Foreskin keratinocyte (primary cell): ENCODE measurements at places on chromosomes 4 and X.

DNA sequence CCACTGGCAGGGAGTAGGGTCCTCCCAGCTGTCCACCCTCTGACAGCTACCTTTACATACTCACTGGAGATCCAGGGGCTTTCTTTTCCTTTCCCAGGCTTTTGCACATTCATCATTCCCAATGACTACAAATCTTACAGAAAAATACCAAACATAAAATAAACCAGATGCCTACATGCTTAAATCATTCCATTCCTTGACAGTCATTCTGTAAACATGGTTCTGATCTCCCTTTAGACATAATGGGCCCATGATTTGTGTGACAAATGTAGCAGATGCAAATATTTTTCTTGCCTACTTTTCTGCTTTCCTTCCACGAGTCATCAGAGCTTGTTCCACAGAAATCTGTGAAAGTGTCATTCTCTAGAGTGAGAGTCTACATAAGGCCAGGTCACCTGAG lies 207.0 kb downstream of the IDS start:
- DNase-seq = no peak

DNA sequence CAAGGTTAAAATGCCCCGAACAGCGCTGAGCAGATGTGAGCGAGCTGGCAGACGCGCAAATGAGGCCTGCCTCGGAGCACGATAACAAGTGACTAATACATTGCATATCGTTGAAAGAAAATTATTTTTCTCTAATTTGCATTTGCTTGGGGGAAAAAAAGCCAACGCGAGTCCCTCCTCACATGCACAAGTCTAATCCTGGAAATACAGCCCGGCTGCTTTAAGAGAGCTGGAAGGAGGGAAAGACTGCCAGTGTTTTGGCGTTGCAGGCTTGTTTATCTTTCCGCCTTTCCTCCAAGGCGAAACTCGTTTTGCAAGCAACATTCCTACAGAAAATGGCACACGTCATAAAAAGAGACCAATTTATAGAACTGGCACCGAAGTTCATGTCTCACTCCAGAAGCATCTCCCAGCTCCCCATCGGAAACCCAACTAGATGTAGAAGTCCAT lies 12.6 kb downstream of the BCOR start:
- no peak for DNase-seq

GRCh38 chr4:184471881-184472613 lies 2.3 kb downstream of the IRF2 start:
- peak; percentile 47 for DNase-seq

GRCh38 chr4:107800706-107801105 lies 24.0 kb upstream of the SGMS2 start:
- no peak for DNase-seq

- no peak for DNase-seq
Observed at GRCh38 chr4:175103403-175103802, 185.2 kb downstream of the ADAM29 start.

DNA sequence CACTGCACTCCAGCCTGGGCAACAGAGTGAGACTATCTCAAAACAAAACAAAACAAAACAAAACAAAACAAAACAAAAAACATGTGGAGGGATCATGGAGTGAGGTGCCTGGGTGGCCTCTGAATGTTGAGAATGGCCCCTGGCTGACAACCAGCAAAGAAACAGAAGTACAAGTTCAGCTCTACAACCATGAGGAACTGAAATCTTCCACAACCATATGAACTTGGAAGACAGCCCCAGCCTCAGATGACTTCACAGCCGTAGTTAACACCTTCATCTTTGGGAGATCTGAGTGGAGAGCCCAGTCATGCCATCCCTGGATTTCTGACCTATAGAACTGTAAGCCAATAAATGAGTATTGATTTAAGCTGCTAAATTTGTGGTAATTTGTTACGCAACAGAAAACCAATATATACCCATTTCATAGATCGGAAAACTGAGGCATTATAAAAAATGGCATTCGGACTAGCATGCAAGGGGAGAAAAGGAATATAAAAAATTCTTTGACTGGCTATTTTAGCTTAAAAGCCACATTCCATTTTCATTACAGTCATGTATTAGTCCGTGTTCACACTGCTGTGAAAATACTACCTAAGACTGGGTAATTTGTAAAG lies 138.7 kb upstream of the RAPGEF2 start:
- no peak for DNase-seq

- DNase-seq = no peak
Observed at GRCh38 chr4:115501656-115502055, 388.2 kb upstream of the NDST4 start.

DNA sequence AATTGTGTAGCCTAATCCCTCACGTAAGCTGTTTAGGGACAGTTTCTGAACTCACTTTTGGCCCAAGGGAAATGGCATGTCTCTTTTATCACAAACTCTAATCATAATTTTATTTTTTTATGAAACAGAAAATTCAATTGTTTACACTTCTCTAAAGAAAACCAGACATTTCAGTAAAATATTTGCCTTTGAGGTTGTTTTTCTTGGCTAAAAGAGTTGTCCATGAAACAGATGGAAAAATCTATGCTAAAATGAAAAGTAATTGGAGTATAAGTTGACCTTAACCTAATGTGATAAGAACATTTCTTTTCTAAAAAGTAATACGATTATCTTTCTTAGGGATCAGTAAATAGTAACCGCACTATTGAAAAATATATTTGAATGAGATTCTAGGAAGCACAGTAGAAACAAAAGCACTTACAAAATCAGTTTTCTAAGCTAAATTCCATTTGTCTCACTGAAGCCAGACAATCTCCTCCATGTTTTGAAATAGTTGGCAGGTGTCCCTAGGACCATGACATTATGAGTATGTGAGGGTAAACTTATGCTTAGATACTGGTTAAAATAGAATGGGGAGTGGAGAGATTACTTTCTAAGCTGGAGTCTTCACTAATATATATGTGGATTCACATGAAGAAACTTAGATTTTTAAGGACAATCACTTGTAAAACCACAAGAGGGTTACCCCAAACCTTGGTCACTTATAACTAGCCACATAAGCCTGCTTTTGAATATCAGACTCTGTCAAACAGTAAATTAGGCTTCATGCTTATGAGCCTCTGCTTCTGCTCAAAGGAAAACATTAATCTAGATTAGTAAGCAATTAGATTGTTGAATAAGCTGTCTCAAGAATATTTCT lies 20.1 kb upstream of the TET2 start:
- no peak for DNase-seq
